ENCODE measurements at places on chromosomes 16 and 17.

DNA sequence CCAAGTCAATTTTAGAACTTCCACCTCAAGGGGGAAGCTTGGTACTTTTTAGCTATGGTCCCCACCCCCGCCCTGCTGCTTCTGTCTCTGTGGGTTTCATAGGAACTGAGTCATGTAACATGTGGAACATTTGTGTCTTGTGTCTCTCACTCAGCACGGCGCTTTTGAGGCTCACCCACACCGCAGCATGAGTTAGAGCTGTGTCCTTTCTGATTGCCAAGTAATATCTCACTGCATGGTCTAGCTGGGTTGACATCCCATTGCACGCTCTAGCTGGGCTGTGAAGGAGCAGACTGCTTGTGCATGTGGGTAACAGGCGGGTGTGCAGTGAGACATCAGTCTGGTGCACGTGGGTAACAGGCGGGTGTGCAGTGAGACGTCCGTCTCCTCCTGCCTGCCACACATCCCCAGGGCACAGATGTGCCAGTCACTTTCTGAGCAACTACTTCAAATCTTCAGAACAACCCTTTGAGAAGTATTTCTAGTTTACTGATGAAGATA, 26.4 kb upstream of the SLC7A5 start:
- no peak for DNase-seq

- DNase-seq = peak; percentile 88
Measured at GRCh38 chr17:3004150-3004801, 59.1 kb downstream of the OR1D5 start.

DNA sequence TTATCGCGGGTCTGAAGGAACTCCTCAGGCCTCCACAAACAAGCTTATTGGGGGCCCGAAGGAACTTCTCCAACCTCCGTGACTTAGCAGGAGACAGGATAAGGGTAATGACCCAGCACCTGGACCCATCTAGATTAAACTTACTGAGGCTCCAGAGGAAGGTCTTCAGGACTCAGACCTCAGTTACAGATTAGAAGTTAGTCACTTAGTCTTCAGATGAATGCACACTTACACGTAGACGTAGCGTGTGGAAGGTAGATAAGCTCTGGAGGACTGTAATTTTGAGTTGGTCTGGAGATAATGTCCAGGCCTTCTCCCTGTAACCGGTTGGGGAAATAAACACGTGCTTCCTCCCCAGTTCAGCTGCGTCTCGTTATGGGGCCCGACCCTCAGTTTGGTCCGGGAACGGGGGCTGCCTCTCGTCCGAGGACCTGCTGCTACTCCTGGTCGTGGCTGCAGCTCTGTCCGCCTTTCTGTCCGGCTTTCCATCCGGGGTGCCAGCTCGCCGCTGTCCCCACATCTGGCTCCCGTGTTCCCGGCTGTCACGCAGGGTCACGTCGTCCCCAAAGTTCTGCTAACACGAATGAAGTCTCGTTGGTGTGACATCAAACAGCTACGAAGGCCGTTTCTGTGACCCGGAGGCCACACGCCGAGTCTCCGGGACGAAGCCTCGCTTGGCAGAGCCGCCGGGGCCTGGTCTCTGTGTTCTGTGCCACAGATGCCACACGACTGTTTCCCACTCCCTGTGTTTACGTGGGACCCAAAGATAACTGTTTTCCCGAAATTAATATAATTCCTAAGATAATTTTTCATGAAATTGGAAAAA, 11.8 kb upstream of the SECTM1 start:
- no peak for DNase-seq

DNA sequence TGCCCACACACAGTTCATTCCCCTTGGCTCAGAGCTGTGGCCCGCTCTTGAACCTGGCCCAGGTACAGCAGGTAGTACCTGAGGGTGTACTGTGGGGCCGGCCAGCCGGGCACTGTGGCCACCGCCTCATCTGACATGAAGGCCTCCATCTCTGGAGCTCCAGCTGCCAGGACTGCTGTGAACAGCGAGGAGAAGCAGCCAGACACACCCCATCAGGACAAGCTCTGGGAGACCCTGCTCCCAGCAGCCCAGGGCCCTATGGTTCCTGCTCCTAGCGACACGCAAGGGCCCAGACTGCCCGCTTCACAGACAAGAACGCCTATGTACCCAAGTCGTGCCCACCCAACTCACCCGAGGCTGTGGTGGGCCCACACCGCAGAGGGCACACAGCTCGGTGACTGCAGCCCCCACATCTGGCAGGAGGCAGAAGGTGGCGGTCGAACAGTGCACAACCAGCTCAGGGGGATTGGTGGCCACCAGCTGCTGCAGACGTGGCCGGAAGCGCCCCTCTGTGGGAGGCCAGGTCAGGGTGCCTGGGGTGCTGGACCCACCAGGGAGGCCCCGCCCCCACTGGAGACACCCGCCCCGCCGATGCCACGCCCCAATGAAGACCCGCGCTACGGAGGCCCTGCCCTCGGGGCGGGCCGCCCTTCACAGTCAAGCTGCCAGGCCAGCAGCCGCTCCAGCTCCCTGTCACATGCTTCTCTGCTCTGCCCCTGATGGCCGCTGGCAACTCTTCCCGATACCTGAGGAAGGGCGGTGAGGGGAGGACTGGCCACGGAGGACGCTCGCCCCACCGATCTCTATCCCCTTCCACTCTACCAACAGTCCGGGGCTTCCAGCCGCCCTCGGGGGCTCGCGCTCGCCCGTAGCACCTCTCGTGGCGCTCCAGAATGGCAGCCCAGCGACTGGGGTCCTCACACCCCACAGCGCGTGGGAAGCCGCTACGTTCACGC, 1.1 kb upstream of the STUB1 start:
- peak; percentile 79 for DNase-seq

DNA sequence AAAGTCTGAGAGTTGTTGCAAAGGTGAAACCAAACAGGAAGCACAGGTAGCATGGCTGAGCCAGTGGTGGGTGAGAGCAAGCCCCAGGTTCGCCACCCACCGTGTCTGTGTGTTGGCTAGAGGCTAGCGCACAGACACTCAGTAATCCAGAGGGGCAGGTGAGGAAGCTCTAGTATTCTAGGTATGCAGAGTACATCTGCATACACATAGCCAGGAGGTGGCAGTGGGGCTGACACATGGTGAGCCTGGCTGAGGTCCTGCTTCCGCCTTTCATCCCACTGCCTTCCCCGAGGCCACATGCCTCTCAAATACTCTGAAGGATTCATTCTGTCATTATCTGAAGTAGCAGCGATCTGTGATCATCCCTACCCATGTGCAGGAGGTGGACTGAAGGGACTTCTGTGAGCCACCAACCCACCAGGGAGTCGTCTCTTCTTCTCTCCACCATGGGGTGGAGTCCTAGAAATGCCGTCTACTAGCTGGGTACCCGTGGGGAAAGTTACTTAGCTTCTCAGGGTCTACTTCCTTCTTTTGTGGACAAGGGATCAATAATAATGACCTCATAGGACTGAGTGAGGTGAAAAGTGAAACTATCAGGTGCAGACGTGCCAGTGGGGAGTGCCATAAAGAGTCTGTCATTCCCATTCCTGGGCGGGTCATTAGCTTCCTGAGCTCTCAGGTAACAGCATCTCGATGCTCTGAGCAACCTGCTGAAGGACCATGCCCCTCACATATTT, 36.0 kb upstream of the ICAM2 start:
- peak; percentile 69 for DNase-seq

- DNase-seq = no peak
Measured at GRCh38 chr17:6497496-6498221, 53.4 kb downstream of the PIMREG start.

DNA sequence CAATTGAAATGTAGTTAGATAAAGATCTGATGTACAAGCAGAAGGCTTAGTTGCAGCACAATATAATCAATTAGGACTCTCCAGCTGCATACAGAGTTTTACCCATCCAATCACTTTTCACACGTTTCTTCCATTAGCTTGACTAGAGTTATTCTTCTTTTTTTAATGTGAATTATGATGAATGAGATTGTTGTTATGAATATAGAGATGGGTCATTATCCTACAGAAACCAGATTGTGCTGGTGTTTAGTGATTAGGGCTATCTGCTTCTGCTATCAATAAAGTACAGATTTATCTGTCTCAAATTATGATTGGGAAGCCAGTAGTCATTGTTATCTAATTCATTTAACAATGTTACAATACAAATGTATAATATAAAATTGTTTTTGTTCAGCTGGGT, 221.4 kb upstream of the TBX2 start:
- DNase-seq = no peak

DNA sequence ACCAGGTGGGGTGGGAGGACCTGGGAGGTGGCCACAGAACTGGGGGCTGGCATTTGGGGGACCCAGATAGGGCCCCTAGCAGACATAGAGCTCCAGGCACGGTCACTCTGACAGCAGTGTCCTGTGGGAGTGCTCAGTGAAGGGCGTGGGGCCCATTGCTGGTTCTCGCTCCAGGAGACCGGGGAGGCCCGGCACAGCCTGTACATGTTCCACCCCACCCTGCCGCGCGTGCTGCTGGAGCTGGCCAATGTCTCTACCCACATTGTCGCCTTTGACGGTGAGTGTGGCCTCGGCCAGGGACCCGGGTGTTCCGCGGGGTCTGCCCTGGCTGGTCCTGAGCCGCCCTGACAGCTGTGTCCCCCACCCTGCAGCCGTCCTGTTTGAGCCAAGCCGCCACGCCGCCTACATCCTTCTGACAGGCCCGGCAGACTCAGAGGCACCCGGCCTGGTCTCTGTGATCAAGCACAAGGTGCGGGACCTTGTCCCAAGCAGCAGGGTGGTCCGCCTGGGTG, 11.2 kb downstream of the RGS11 start:
- no peak for DNase-seq

DNA sequence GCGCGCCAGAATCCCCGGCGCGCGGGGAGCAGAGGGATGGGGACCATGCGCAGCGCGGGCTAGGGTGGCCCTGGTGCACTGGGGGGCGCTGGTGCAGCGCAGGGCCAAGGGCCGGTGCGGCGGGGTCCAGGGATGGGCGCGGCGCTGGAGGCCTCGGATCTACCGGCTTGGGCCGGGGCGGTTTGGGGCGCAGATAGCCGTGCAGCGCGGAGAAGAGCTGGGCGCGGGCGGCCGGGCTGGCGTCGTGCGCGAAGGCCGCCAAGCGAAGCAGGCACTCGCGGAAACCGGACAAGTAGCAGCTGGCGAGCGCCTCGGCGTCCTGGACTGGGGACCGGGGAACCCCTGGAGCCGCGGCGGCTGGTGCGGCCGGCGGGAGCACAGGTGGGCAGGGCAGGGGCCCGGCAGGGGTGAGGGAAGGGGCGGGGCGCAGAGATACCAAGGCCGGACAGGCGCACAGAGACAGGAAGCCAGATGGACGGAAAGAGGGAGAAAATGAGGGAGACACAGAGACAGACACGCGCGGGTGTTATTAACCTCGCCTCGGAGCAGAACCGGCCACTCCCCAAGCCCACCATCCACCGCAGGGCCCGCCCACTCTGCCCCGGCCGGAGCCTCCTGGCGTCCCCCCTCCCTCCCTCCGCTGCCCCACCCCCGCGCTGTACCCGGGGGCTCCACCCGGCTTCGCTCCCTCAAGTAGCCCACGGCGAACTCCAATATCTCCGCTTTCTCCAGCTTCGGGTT, 2.1 kb downstream of the HES7 start:
- DNase-seq = peak; percentile 63

GRCh38 chr16:30731411-30731810, 16.8 kb upstream of the PHKG2 start:
- DNase-seq = no peak

DNA sequence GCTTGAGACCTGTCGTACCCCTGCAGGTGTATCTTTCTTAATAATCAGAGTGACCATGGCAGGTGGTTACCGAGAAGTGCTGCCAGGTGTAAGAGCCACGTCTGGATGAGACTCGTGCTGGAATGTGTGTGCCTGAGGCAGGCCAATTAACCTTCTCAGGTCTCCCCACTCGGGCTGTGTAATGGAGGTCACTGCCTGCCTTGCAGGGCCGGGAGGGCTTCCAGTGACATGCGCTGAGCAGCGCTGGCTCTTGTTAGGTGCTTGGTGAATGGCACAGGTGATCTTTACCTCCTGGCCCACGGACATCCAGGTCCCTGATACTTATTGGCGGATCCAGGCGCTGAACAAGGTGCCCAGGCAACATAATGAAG, 4.6 kb upstream of the GSE1 start:
- DNase-seq = no peak

Measured in NAMALWA (cell line).